ENCODE measurements at places on chromosomes 1 and 21.

DNA sequence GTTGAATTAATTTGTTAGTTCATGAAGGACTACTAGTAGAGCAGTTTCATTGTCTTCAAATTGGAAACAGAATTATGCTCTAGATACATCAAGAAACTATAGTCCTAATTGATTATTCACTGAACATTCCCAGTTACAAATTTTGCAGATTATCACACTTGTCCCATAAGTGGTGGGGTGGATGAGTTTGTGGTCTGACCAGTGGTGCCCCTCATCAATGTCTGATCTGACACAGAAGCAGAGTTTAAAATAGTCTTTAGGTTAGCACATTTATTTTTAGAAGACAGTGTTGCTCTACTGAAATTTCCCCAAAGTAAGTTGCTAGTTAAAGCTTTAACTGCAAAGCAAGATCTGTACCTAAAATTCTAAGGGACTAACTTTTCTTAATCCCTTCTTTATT is 42.9 kb downstream of the INKA2 start:
- DNase-seq = no peak

GRCh38 chr1:167621780-167622313 is 8.2 kb upstream of the RCSD1 start:
- no peak for DNase-seq

GRCh38 chr21:19029816-19030215 is 626.2 kb upstream of the TMPRSS15 start:
- DNase-seq = no peak

- peak; percentile 88 for DNase-seq
Measured at GRCh38 chr1:24966724-24967346, 36.8 kb upstream of the RUNX3 start.

DNA sequence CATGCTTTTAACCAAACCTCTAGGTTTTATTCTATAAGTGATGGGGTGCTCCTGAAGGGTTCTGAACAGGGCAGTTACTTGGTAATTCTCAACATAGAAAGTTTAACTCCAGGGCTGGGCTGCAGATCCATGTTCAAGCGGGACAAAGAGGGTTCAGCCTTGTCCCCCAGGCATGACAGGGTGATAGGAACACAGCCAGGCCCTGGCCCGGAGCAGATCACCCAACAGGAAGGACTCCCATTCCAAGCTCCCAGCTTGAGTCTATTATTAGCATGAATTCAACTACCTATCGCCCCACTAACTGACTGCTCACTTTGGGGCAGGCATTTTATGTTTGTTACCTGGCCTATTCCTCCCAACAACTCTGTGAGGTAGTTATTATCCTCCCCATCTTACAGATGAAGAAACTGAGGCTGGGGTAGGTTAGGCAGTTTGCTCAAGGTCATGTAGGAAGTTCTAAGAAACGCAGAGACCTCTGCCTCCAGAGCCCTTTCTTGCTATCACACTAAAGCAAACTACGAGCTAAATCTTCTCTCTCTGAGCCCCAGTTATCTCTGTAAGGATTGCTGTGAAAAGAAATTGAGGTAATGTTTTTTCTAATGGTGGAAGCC is 14.5 kb downstream of the ASAP3 start:
- no peak for DNase-seq

GRCh38 chr1:151435174-151435573 is 24.1 kb downstream of the POGZ start:
- no peak for DNase-seq

GRCh38 chr1:54287176-54287650 is 87.2 kb downstream of the MRPL37 start:
- DNase-seq = peak; percentile 77

DNA sequence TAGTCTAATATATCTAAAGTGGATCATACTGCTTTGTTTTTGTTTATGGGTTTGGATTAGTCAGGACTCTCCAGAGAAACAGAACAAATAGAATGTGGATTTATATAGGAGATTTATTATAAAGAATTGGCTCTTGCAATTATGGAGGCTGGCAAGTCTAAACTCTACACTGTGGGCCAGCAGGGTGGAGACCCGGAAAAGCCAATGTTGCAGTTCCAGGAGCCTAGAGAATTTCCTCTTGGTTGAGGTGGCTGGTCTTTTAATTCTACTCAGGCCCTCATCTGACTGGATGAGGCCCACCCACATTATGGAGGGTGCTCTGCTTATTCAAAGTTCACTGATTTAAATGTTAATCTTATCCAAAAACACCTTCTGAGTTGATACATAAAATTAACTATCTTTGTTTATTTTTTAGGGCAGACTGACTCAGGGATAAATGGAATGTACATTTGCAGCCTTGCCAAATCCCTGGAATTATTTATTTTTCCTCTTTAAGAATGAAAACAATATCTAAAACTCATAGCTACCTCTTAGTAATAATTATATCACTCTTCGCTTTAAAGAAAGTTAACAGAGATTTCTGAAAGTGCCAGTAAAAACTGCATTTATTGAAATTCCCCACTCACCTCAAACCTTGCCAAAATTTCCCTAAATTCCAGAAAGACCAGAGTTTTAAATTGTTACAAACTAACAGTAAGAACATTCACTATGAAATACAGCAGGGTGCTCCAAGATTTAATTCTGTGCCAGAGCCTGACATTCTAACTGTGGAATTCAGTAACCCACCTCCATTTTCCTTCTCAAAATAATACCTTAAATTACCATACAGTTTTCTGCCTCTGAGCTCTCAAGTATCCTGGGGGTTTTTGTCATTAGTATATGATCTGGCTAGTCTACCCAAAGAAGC is 36.6 kb upstream of the SSX2IP start:
- no peak for DNase-seq

GRCh38 chr21:20020026-20020425 is 978.2 kb upstream of the NCAM2 start:
- no peak for DNase-seq

DNA sequence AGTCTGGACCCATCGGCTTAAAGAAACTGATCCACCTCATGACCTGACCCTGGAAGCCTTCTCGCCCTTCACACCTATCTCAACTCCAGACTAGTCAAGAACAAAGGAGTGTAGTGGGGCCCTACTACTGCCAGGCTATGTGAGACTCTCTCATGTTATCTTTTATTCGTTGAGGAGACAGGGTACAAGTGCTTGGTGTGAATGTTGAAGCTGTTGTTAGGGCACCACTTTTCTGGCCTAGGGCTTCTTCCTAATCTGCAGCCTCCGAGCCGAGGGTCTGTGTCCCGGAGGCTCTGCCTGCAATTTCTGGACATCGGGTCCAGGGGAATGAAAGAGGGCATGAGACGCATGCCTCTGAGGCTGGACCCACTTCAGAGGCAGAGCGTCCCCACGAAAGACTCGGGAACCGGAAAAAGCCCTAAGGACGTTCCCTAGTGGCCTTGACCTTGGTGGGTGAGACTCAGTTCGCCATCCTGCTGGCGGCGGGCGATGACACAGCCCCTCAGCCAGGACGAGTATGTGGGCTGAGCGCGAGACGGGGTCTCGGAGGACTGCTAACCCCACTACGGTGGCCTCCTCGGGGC is 671 bp downstream of the DNAJC11 start:
- DNase-seq = no peak

- no peak for DNase-seq
Measured at GRCh38 chr1:53087332-53088285, 25.6 kb downstream of the PODN start.

DNA sequence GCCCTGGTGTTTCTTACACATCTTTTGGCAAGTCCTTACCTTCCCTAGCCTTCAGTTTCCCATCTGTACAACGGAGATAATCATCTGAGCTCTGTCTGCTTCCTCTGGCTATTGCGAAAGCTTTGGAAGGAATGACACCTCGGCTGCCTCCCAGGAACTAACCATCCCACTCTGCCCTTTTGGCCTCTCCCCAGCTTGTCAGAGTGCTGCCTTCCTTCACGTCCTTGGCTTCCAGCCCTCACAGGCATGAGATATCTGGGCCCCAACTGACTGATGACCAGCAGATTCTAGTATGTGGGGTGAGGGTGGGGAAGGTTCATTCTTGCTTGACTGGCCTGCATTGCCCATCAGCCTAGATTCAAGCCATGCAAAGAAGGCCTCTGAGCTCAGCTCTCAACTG is 253.1 kb upstream of the FGGY start:
- DNase-seq = no peak

DNA sequence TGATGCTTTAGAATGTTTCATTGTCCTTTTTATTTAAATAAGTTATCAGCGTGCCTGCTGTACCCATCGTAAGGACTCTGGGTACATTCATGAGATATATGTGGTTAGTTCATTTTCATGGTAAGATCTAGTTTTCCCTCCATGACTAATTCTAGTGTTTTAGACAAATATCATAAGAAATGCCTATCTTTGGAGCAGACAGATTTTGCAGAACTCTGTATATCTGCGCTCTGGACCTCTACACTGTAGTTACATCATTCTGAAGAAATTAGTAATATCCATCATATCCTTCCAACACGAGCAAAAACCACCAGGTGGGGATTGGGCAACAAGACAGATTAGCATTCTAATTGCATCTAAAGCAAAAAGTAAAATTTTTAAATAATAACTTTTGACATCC is 499.2 kb downstream of the SETD4 start:
- no peak for DNase-seq

GRCh38 chr1:109249654-109250401 is 489 bp downstream of the CELSR2 start:
- no peak for DNase-seq

GRCh38 chr1:178126261-178126660 is 32.4 kb downstream of the RASAL2 start:
- no peak for DNase-seq

DNA sequence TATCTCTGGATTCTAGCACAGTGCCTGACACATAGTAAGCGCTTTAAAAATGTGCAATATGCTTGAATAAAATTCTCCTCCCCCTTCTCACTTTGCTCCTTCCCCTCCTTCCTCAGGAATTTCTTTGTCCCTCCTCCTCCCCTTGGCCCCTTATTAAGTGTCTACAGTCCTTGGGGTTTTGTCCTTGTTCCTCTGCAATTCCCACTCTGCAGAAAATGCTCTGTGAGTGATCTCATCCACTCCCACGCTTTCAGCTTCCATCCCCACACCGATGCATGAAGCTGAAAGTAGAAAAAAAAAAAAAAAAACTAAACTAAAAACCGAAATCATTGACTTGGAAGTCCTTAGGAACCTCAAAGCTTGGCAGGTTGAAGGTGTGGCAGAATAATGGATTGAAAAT is 273.6 kb downstream of the RRAGC start:
- no peak for DNase-seq

GRCh38 chr1:243447347-243447746 is 191.5 kb downstream of the SDCCAG8 start:
- no peak for DNase-seq

GRCh38 chr1:174965362-174966007 is 34.3 kb upstream of the CACYBP start:
- no peak for DNase-seq
